Head of caudate nucleus (tissue), 42 donors: ENCODE measurements at places on chromosomes 16 and 17.

- no peak for DNase-seq
These were observed 25.4 kb upstream of the DYNLRB2 start for GRCh38 chr16:80515374-80515773.

GRCh38 chr16:72443809-72444208, 271.9 kb upstream of the PMFBP1 start:
- no peak for DNase-seq

DNA sequence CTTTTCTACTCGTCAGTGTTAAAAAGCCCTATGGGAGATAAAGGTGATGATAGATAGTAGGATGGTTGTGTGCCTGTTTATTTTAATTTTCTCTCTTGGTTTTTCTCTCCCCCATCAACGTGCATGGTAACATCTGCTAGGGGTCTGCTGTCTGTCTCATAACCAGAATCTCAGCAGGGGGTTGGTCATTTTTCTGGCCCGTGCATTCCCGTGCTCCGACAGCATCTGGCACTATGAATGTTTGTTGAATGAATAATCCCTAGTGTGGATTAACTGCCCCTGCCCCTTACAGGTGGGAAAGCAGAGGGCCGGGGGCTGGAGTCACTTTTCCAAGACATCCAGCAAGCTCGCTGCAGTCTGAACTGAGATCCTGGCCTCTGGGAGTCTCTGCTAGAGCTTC, 6.3 kb downstream of the CA5A start:
- no peak for DNase-seq

DNA sequence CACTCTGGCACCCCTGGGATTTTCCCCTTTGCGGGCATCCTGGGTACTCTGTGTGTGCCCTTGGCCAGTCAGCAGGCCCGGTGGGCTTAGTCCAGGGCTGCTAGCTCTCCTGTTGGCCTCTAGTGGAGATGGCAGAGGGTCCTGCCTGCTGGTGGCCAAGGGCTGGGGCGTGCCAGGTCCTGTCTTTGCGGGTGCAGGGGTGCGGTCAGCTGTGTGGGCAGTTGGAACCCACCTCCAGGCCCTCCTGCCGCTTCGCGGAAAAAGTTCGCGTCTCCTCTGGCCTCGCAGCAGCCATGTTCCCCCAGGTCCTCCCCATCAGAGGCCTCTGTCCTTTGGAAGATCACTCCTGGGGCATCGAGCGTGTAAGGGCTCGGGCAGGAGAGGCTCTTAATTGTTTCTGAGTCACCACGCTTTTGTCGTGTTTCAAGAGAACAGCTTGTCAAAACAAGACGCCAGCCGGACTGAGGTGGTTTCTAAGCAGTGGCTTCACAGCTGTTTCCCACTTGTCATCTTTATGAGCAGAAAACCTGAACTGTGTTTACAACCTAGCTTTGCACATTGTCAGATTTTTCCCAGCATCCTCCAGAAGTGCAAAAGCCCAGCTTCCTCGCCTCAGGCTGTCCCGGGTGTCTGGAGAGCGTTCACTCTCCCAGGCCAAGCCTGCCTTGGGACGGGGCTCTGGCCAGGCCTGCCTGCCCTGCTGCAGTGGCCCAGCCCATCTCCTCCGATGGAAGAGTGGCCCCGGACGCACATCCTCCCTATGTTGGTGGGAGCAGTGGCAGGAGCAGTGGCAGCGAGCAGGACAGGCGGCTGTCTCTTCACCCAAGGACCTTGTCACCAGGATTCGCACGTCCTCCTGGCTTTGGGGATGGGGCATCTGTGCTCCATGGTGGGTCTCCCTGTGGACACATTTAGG, 5.0 kb upstream of the DNASE1L2 start:
- no peak for DNase-seq
